Stimulated activated CD4-positive, alpha-beta T cell treated with anti-CD3 and anti-CD28 coated beads, TNF-alpha, amount 100 ng/mL, for 1 hour (primary cell): ENCODE measurements at places on chromosomes 3 and 15.

DNA sequence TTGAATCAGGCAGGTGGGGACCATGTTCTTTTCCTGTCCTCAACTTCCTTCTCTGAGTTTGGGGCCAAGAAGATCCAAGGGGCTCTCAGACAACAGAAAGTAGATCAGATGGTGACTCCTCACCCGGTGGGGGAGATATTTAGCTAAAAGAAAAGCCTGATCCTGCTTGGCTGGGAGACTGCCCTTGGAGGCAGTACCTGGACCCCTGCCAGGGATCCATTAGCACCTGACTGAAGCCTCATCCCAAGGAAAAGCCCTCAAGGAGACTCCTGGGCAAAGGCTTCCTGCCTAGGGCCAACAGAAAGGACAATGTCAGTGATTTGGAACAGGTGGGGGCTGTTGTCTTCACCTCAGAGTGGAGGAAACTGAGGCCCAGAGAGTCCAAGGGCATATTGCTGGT, 33.5 kb upstream of the HHATL start:
- no peak for DNase-seq

DNA sequence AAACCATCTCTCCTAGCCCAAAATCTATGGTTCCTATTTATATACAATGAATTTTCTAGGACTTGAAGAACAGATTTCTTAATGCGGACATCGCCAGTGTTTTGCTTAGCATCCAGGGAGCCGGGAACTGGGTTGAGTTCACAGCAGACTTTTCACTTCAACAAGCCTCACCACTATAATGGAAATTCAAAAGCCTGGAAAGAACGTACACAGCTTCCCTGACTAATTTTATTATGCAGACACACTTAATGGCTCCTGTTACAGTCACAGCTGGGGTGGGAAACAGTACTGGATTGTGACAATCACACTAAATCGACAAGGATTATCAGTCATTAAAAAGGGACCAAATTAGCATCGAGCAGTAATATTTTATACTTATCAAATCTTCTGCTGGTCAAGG, 129.2 kb upstream of the BNIP2 start:
- DNase-seq: no peak

- DNase-seq: no peak
Measured at GRCh38 chr3:182818296-182818978, 25.1 kb downstream of the ATP11B start.

GRCh38 chr3:160126051-160126450, 99.2 kb upstream of the C3orf80 start:
- DNase-seq: no peak

- no peak for DNase-seq
Measured at GRCh38 chr3:111728566-111728935, 130.5 kb upstream of the PHLDB2 start.

DNA sequence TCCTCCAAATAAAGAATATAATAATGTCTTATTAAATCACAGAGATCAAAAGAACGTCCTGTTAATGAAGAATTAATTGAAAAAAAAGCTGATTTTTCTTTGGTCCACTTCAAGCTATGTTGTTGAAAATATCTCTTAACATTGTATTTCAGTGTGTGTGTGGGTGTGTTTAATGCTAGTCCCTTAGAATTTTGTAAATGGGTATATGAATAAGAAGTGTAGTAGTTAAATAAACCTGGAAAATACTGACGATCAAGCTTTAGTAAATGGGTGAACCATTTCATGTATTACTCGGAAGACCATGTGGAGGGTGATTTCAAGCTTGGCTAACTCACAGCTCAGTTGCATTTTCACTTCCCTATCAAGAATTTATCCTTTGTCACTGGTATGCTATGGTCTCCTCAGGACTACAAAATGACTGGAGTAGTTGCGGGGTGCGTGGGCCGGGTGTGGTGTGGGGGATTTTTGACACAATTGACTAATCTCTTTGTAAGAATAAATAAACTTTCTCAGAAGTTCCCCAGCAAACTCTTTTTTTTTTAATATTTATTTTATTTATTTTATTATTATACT, 586.4 kb downstream of the GRM7 start:
- no peak for DNase-seq
